ENCODE measurements at places on chromosomes 12 and 14.

DNA sequence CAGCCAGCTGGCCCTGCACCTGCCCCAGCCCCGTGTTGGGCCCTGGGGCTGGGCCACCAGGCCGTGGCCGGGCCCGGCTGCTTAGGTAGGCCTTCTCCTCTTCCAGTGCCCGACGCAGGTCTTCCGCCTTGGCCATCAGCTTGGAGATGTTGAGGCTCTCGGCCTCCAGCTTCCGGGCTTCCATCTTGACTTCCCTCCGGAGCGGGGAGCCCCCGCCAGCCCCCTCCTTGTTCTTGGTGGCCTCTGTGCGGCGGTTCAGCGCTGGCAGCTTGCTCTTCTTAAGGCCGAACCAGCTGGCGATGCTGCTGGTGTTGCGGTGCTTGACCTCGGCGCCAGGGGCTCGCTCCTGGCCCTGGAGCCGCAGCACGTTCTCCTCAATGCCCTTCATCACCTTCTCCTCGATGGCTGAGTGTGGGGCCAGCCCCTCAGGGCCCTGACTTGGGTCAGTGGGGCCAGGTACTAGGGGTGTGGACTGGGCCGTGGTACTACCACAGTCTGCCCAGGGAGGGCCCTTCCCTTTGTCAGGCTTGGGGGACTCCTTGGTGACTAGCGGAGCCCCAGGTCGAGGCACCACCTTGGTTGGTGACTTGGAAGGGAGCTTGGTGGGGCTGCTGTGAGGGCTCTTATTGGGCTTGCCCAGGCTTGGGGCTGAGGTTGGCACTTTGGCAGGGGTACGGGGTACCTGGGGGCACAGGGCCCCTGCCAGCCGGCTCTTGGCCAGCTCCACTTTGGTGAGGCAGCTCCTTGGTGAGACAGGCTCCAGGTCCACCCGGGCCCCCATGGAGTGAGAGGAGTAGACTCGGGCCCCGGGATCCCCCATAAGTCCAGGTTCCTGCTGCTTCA lies 33.2 kb downstream of the NCKAP5L start:
- DNase-seq = no peak

- no peak for DNase-seq
Observed at GRCh38 chr12:42923156-42923555, 333.6 kb upstream of the PRICKLE1 start.

- DNase-seq = no peak
Observed at GRCh38 chr12:12331244-12331771, 18.7 kb downstream of the MANSC1 start.

GRCh38 chr12:105641749-105642148 lies 311.3 kb downstream of the C12orf75 start:
- DNase-seq = no peak

DNA sequence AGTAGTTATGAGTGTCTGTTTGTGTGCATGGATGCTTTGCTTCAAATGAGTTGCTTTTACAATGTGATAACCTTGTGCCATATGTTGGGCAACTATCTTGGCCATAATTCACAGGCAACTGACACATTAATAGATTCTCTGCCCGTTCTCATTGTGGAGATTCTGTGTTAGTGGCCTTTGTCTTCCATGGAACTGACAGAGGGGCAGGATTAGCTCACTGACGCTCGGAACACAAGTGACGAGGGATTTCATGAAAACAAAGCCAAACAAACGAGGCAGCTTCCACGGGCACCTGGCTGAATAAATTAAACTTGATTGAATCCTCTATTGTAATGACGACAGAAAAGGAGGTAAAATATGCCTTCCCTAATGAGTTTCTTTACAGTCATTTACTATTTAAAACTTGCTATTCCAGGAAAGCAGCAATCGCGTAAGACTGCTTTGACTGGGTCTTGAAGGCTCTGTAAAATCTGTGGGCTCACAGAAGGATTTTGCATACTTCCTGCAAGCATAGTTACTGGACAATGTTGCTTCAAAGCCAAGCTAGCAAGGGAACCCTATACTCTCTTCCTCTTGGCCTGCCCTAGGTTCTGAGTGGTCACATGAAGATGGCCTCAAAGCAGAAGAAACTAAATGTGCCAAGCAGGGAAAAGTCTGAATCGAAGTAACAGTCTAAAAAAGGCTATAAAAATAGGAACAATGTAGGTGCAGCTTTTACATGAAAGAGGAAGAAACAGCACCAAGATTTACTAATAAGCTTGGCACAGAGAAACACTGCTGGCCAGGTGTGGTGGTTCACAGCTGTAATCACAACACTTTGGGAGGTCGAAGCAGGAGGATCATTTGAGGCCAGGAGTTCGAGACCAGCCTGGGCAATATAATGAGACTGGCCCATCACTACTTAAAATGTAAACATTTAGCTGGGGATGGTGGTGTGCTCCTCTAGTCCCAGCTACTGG lies 28.1 kb upstream of the SINHCAF start:
- DNase-seq = no peak

- DNase-seq = no peak
Observed at GRCh38 chr12:64578566-64578965, 31.7 kb upstream of the RASSF3 start.

DNA sequence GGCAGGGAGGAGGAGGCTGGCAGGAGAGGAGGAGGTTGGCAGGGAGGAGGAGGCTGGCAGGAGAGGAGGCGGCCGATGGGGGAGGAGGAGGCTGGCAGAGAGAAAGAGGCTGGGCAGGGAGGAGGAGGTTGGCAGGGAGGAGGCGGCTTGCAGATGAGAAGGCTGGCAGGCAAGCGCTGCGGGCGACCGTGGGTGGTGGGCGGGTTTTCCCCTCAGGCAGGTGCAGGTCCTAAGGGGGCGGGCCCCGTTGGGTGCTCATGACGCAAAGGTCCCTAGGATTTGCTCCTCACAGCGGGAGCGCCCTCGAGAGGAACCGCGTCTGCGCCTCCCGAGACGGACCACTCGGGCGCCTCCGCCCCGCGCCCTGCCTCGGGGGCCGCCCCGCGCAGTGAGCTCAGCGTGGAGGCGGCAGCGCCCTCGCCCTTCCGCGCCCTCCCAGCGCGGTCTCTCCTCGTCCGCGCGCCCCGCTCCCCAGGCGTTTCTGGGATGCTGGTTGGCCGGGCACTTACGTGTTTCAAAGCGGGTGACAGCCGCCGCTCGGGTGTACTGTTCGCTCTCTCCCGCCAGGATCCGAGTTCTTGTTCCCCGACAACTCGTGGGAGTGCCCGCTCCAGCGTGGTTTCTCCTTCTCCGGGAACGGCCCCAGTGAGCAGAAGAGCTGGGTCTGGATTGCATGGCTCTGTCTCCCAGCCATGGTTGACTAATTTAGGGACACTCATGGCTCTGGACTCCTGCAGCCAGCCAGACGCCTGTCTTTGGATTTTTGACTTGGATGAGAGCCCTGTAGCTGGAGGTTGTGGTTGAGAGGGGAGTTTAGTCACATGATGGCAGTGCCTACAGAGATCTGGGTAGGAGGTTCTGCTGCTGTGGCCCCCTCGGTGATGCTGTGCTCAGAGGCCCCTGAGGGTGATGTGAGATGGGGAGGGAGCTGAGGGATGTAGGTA lies 64.1 kb upstream of the PPP4R3A start:
- DNase-seq = peak; percentile 93

DNA sequence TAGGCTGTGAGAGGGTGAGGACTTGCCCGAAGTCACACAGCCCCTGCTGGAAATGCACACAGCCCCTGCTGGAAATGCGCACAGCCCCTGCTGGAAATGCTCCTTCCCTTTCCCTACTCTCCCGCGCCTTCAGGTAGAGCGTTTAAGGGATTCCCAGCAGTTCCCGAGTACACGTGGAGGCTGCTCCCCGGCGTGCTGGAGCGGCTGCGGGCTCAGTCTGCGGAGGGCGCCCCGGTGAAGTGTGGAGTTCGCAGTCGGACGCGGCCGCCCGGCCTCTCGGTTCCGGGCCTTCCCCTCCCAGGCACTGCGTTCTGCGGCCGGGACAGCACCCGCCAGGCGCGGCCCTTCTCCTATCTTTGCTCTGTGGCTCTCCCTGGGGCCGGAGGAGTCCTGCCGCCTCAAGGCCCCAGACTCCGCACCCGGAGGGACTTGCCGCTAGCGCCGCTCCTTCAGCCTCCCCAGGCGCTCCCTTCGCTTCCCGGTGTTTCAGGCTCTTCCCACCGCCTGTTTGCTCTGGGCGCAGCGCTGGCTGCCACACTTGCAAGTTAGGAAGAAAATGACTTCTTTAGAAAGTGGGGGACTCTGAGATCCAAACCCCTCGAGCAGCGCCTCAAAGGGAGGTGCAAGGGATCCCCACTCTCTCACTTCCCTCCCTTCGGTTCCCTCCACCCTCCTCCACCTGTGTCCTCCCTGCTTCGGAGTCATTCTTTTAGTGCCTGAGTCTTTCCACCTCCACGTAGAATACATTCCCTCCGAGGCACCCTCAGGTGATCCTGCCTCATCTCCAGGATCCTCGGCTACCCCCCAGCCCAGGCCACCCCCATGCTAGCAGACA lies 8.3 kb upstream of the TBX5 start:
- DNase-seq = no peak

DNA sequence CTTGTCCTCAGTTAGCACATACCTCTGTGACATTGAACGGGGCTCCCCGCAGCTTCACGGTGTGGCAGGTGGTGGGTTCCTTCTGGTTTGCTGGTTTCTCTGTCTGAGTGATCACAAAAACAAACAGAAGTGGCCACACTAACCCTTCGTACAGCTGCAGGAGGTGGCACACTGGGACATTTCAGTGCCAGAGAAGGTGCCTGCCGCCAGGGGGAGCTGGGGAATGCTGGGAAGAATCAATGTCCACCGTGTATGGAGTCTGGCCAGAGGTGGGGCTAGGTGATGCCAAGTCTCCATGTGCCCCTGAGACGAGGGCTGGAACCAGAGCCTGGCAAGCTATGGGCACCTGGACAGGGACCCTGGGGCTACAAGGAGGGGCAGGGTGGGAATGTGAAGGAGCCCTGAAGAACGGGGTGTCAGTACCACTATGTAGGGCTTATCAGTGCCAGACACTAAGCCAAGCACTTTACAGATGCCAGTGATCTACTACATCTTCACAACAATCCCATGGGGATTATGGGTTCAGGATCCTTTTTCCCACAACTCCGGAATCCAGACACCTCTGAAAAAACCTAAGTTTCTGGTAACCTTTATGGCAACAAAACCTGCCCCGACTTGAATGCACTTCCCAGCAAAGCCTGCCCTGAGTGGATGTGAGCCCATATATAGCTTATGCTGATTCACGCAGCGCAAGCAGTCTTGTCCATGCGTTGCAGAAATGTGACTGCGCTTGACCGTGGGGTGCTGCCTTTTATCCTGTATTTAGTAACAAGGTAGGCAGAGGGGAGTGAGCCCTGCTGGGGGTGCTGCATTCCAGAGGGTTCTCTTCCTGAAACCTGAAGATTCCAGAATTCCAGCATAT lies 10.8 kb downstream of the RBM19 start:
- no peak for DNase-seq

DNA sequence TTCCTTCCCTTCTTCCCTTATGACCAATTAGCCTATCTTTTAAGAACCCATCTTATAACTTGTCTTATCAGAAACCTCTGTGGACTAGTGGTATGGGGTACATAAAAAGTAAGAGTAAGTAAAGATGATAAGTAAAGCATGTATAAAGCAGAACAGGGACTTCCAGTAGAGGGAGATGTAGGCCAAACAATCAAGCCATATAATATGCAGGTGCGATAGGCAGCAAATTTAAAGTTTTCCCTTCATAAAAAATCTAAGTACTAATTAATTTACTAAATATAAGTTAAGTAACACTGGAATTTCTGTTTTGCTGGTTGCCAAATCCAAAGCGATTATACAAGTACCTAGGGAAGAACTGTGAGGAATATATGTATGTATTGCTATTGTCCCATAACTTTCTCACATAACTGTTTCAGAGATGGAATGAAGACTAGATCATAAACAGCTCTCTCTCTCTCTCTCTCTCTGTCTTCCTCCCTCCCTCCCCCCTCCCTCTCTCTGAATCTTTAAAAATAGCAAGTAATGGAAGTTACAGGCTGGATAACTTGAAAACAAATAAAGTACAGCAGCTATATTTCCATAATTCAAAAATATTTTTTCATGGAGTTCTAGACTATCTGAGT lies 25.7 kb downstream of the METTL25 start:
- no peak for DNase-seq

- no peak for DNase-seq
Observed at GRCh38 chr14:35628989-35629388, 95.0 kb downstream of the INSM2 start.

DNA sequence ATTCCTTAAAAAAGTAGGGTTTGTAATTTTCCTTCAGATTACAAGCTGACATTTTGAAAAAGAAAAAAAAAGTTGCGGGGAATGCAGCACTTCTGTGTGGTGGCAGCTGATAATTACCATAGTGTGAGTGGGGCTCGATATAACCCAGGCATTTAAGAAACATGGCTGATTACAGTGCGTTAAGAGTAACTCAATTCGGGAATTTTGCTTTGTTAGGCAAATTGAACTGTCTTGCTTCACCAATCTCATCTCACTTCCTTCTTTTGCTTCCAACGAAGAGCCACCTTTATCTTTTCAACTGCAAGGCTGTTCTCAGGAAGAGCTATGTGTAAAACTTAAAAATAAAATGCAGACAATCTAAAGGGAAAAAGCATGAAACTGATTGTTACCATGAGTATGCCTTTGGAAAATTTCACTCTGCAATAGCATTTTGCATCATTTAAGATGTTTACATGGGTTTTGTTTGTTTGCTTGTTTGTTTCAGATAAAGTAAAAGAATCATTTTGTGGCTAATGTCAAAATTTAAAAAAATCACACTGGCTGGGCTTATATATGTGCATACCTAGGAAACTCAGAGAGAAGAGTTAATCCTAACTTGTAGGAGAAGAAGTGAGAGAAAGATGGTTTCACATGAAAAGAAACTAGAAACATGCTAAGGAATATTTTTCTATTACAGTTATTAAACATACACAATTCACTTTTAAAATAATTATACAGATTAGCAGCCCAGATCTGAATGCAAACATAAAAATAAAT lies 295.9 kb upstream of the ATP2B1 start:
- DNase-seq = no peak

Data from stimulated activated CD4-positive, alpha-beta T cell treated with anti-CD3 and anti-CD28 coated beads, Interleukin-12 subunit alpha, Interleukin-12 subunit beta, amount 100 ng/mL, for 24 hours (primary cell).